ENCODE measurements at places on chromosomes 6 and 20.

- no peak for DNase-seq
Observed at GRCh38 chr6:128743974-128744765, 138.8 kb upstream of the LAMA2 start.

- DNase-seq, result no peak
Observed at GRCh38 chr20:38272398-38272797, 11.9 kb upstream of the KIAA1755 start.

DNA sequence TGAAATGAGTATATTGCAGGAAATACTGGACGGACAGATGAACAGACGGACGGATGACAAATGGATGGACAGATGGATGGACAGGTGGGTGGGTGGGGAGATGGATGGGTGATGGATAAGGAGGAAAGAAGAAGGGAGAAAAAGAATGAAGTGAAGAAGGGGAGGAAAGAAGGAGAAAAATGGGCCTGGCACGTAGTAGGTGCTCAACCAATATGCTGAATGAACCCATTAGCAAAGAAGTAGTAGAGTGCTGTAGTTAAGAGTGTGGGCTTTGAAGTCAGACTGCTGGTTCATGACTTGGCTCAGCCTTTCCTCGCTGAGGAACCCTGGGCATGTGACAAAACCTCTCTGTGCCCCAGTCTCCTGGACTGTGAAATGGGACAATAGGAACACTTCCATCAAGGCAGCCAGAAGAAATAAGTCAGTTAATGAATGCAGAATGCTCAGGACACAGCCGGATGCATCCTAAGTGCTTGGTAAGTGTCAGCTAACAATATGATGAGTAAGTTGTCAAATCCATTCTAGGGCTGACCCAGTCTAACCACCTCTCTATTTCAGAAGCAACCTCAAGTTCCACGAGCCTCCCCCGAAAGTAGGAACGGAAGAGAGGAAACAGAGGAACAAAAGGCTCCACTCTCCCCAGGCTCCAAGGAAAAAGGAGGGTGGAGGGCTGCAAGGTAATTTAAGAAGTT lies 37.9 kb downstream of the PREX1 start:
- DNase-seq, result no peak

DNA sequence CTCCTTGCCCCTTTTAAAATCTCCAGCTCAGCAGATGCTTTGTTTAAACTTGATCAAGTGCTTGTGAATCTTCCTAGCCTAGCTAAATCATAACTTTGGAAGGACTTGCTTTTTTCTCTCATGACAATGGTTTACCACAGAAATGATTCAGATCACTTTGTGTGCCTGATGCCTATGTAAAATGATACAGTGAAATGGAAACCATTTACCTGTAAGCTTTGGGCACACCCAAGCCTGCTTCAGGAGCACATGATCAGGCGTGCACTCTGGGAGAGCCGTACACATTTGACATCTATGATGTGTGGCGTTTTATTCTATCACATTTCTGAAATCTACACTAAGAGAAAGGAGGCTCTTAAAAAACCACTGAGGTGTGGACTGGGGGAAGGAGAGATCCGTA lies 41.1 kb downstream of the PTPN1 start:
- DNase-seq, result no peak

- peak; percentile 6 for DNase-seq
Observed at GRCh38 chr20:25389858-25390537, 637 bp downstream of the ABHD12 start.

- peak; percentile 36 for DNase-seq
Observed at GRCh38 chr6:53347921-53348370, 804 bp downstream of the ELOVL5 start.

GRCh38 chr6:76214546-76214945 lies 142.1 kb upstream of the IMPG1 start:
- DNase-seq, result no peak

GRCh38 chr6:47413752-47414422 lies 63.7 kb upstream of the CD2AP start:
- no peak for DNase-seq

All from stimulated activated CD8-positive, alpha-beta memory T cell treated with anti-CD3 and anti-CD28 coated beads, Interleukin-2, amount 100 ng/mL, for 48 hours (primary cell).